Activated naive CD4-positive, alpha-beta T cell treated with Interleukin-2 at 50 U/mL for 16 hours (primary cell): ENCODE measurements at places on chromosomes 12 and 14.

GRCh38 chr12:44063671-44064070 is 227.8 kb downstream of the TMEM117 start:
- DNase-seq, result no peak

- DNase-seq, result no peak
These were observed 25.6 kb downstream of the CRADD start for GRCh38 chr12:93702707-93703315.

DNA sequence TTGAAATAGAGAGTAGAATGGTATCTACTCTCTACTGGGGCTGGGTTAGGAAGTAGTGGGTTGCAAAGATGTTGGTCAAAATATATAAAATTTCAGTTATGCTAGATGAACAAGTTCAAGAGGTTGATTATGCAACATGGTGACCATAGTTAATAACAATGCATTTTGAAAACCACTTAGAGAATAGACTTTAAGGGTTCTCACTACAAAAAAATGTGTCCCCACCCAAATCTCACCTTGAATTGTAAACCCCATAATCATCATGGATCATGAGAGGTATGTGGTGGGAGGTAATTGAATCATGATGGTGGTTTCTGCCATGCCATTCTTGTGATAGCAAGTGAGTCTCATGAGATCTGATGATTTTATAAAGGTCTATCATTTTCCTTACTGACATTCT is 94.0 kb downstream of the C12orf50 start:
- DNase-seq, result no peak

DNA sequence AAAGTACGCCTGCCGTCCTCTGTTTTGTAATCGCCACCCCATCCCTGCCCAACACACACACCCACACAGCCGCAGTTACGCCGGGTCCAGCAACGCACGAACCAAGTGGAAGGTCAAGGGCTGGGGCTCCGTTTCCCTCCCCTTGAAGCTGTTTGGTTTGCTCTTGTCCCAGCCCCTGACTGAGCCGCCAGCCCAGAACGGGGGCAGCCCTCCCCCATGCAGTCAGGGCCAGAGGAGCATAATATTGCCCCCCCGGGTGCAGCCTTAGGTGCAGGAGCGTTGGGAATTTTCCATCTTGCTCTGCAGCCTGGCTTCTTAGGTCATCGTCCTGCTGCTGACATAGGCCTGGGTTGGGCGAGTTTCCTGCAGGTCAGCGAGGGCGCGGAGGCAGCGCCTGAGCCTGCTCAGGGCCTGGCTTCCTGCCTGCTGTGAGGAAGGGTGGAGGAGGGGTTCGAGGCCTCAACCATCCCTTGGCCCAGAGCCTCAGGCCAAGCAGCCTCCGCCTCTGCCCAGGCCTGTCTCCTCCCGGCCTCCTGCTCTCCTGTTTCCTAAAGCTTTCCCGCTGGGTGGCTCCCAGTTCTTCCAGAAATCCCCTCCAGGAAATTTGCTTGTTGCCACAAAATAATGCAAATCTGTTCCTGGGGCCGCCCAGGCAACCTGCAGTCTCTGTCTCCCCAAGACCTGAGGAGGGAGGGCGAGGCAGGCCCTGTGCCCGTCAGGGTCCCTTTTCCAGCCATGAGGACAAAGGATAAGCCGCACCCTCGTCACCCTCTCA is 44.5 kb downstream of the PSMA6 start:
- DNase-seq, result no peak

DNA sequence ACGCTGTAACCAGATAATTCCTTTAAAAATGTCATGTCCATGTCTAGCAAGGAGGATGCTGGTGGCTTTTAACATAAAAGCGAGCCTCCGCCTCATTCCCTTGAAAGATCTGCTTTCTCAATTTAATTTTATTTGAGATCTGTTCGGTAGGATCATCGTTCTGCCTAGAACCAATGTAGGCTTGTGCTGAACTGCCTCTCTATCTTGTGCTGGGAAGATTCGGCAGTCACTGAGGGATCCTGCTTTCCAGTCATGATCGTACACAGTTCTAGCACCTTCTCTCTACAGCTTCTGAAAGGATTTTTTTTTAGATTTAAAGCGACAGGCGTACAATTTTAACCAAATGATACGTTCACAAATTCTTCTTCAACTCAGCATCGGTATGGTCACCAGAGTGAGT is 54.3 kb downstream of the PEBP1 start:
- no peak for DNase-seq

GRCh38 chr12:79247494-79247893 is 382.9 kb downstream of the SYT1 start:
- no peak for DNase-seq

DNA sequence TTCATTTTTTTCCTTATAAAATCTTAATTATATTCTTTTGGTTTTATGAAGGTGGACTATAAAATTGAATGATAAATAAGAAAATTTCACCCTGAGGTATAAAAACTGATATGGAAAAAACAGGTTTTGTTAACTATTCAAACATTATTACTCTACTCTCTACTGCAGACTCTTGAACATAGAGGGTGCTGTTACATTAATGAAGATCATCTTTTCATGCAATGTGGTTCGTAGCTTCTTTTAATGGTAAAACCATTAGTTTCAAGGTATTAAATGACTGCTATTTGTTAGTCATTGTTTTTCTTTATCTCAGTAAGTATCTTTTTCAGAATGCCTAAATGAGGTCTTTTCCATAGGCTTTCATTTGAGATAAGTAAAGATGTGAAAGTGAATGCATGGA is 510.4 kb downstream of the SLC16A7 start:
- DNase-seq, result no peak

DNA sequence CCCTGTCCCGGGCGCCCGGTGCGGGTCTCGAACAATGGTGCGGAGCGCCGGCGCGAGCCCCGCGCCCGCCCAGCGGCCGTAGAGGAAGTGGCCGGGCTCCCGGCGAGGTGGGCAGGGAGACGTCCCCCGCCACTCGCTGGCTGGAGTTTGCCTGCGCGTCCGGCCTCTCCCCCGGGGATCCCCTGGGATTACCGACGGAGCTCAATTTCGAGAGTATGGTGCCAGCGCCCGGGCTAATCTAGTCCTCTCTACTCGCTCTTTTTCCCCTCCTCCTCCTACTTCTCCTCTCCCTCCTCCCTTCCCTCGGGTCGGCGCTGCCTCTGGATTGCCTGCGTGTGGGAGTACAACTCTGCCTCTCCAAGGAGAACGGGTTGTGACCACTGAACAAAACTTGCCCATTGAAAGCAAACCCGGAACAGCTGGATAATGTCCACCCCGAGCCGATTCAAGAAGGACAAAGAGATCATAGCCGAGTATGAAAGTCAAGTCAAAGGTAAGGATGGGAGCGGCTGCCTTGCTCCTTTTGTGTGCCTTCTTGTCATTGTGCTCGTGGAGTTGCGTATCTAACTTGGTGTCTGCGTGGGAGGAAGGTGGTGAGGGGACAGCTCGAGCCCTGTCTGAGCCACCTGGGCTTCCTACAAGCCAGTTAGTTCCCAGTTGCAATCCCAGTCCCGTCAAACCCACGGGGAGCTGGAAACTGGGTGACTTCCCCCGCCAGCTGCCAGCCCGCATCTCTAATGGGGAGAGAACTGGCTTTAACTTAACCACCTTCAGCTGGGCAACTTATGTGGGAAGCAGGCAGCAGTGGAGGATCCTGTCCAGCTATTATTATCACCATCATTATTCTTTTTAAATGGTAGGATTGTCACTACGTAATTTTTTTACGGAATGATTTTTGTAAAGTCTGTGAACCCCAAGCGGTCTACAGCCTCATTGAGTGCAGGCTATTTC is at the start of gene SRGAP1:
Gene SRGAP1, plus strand, starts transcription at position 310 of the 951 bp plus-strand sequence. Its CDS starts 117 bp downstream, at position 427.
- DNase-seq, result no peak

- DNase-seq, result peak; percentile 21
These were observed 431 bp downstream of the HIP1R start for GRCh38 chr12:122835750-122836026.

- no peak for DNase-seq
These were observed 3.2 kb downstream of the CFL2 start for GRCh38 chr14:34711169-34711568.

DNA sequence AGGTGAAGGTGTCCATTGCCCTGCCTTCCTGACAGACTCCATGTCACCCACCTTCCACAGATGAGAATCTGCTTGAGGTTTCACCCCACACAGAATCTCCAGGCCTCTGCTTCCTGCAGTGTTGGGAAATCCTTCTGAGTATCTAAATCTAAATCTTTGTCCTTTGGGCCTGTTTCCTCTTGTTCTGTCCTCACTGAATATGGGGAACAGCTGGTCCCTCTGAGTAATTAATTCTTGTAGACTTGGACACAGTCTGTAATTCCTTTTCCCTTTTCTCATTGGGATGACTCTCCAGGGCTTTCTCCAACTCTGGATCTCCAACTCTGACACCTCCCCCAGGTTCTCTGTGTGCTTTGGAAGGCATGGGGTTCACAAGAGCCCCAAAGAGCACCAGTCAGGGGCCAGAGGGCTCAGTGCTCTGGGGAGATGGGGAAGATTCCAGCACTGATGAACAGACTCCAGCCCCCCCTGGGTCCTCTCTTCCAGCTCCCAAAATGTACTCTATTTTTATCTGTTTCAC is 2.3 kb upstream of the ACVRL1 start:
- DNase-seq, result no peak

- no peak for DNase-seq
These were observed 129.0 kb upstream of the WSCD2 start for GRCh38 chr12:108000111-108000510.

DNA sequence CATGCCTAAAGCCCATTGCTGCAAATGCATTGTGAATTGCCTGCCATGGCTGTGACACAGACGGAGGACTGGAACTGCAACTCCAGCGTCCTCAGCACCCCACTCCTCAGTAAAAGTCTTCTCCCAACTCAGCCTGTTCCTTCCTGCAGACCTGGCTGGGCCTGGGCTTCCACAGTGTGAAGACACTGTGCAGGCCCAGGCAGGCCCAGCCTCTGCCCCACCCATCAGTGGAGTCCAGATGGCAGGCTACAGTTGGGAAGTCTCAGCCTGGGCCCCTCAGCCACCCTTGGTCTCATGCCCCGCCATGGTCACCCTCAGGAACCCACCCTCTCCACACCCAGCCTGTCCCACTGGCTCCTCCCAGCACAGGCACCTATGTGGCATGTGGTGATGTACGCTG is 22.0 kb downstream of the VSX2 start:
- no peak for DNase-seq

DNA sequence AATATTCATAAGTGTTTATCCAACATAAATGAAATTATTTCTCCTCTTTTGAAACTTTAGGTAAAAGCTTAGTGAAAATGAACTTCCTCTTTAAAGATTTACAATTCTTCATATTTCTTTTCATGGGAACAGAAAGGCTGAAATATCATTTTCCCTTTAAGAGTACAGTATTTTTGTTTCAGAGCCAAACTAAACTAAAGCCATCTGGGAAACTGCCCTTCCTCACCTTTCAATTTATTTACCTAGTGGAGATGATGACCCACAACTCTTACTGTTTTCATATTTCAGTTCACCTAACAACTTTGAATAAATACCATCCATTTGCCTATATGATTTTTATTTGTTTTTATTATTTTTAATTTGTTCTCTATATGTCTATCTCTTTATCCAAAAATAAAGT is 105.4 kb downstream of the ALX1 start:
- DNase-seq, result no peak

DNA sequence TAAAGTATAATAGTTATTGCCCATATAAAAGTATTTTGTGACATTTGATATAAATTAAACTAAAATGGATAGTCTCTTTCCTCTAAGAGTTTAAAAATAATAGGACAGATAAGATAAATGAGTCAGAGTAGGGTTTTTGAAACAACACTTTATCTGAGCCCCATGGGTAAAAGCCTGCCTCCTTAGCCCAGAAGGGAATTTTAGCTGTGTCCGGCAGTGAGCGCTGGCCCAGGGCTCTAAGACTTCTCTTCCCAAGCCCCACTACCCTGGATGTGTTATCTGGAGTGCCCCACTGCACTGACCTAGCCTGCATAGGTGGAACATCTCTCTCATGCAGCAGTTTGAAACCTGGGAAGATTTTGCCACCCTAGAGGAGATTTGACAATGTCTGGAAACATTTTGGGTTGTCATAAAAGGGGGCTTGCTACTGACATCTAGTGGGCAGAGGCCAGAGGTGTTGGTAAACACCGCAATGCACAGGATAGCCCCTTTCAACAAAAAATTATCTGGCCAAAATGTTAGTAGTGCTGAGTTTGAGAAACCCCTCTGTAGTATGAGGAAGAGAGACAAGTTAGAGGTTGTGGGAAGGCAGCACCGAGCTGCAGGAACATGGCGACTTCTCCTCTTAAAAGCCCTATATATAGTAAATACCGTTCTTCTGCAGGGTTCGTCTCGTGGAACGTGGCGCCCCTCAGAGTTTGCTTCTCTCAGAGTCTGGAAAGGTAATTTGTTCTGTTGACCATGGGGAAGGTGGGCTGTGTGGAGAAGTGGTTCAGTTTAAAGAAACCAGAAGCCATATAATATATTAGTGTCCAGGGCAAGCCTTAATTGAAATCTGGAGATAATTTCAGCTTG is 29.3 kb upstream of the ATF1 start:
- no peak for DNase-seq

DNA sequence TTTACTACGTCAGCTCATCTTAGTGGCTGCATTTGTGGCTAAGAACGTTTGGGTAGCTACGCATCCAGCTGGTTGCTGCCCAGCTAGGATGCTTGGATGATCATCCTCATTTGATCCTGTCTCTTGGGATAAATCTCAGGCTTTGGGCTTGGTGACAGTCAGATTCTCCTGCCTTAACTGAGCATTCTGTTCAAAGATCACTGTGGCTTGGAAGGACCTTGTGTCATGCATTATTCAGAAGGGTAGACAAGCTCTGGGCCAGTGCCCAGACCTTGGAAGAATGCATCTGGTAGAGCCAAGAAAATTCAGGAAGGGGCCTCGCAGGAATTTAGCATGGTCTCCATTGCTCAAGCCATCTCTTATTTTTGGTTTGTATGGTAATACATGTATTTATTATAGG is 188.4 kb downstream of the NRXN3 start:
- DNase-seq, result no peak

- DNase-seq, result no peak
These were observed 69.0 kb upstream of the DDX11 start for GRCh38 chr12:31004666-31005065.

DNA sequence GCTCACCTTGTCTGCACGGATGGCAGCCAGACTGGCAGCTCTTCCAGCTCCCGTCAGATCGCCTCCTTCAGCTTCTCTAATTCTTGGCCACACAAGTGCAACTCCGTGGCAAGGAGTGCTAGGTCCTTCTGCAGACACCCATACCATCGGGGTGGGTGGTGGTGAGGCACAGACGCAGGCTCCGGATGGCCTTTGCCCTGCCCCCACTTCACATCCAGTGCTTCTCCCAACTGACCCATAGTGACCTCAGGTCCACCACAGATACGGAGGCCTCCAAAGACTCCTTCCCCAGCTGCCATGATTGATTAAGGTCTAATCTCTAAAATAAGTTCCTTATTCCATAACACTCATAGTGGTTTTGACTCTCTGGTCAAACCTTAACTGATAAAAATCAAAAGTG is 19.9 kb upstream of the CD27 start:
- DNase-seq, result no peak

GRCh38 chr14:92923744-92924103 is 774 bp downstream of the CHGA start:
- no peak for DNase-seq

GRCh38 chr12:59066445-59066844 is 146.1 kb upstream of the LRIG3 start:
- DNase-seq, result no peak

DNA sequence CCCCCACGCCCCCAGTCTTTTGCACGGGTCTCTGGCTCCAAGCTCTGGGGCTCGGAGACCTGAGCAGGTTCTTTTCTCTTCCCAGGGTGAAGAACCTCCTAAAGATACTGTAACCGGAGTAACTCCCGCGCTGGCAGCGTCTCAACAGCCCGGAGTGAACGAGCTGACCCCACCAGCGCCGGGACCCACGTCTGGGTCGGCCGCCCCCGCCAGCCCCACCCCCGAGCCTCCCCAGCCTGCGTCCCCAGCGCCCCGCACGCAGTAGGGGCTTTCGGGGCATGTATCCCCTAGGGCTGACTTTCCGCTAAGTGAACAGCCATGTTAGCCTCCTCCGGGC is 858 bp downstream of the SLC35F4 start:
- DNase-seq, result no peak
